ENCODE measurements at places on chromosomes 11 and 22. TPM values are rescaled to one million over a fixed set of nuclear protein-coding genes. Genes with fewer than 3 reads are reported as not detected.

SERHL2 gene
- total RNA-seq = 3.0 TPM

KREMEN1 gene
- total RNA-seq = 5.4 TPM

ADAMTS8 gene
- total RNA-seq = not detected

XRCC6 gene
- total RNA-seq = 414 TPM

MPZL2 gene
- not detected for total RNA-seq

SAA4 gene
- not detected for total RNA-seq

OPCML gene
- not detected for total RNA-seq

CHRDL2 gene
- total RNA-seq = not detected

DNHD1 gene
- total RNA-seq = 2.1 TPM

H19 gene
- 36.1 TPM for total RNA-seq

CRYBB1 gene
- total RNA-seq = not detected

INPP5J gene
- 1.9 TPM for total RNA-seq

APOA5 gene
- not detected for total RNA-seq

GGTLC3 gene
- total RNA-seq = not detected

BIRC3 gene
- 1.9 TPM for total RNA-seq

RAB39A gene
- not detected for total RNA-seq

LRP5 gene
- total RNA-seq = 14.7 TPM

OR5D13 gene
- not detected for total RNA-seq

OR52E5 gene
- total RNA-seq = not detected

SCGB1D2 gene
- total RNA-seq = not detected

ALX4 gene
- not detected for total RNA-seq

SYNGR1 gene
- 5.6 TPM for total RNA-seq

OR8D4 gene
- not detected for total RNA-seq

ACTN3 gene
- total RNA-seq = not detected

TPH1 gene
- 0.45 TPM for total RNA-seq

DCHS1 gene
- 4.3 TPM for total RNA-seq

SULT4A1 gene
- total RNA-seq = 0.15 TPM

CSTPP1 gene
- total RNA-seq = 29.8 TPM

OTOG gene
- total RNA-seq = not detected

HTR3B gene
- not detected for total RNA-seq

PTPRCAP gene
- total RNA-seq = 0.45 TPM

TENM4 gene
- total RNA-seq = 5.5 TPM

LGR4 gene
- total RNA-seq = 3.7 TPM

STK33 gene
- 5.9 TPM for total RNA-seq

NTM gene
- total RNA-seq = 4.9 TPM

KRTAP5-2 gene
- not detected for total RNA-seq

ACRV1 gene
- total RNA-seq = not detected

HPS4 gene
- 18.3 TPM for total RNA-seq

PKNOX2 gene
- total RNA-seq = 0.84 TPM

EIF4G2 gene
- total RNA-seq = 516 TPM

OR51E1 gene
- total RNA-seq = not detected

SEPTIN3 gene
- under 0.01 TPM for total RNA-seq

ABCC8 gene
- total RNA-seq = not detected

PNPLA3 gene
- total RNA-seq = 10.7 TPM

MAML2 gene
- total RNA-seq = 10.7 TPM

RASGRP2 gene
- total RNA-seq = 0.15 TPM

CYP2D6 gene
- total RNA-seq = 0.17 TPM

KDM4D gene
- total RNA-seq = 2.1 TPM

NUDT8 gene
- total RNA-seq = 25.3 TPM

UPB1 gene
- not detected for total RNA-seq
